Activated CD4-positive, alpha-beta T cell treated with anti-CD3 and anti-CD28 coated beads, Interleukin-2, amount 50 U/mL, for 24 hours (primary cell): ENCODE measurements at places on chromosomes 5 and 9.

DNA sequence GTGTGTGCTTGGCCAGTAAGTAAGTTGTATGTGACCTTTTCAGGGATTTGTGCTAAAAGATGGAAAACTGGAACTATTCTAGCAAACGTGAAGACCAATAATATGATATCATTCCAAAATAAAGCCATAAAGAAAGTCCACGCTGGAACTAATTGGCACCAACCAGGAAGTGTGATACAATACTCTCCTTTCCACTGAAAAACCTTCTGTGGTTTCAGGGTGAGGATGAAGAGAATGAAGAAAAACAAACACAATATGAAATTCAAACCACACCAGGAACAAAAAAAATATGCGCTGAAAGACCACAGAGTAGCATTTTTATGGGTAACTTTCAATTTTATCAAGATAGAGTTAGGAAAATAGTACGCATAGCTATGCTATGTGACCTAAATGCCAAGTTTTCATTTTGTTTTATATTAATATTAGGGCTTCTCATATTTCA lies 105.8 kb downstream of the EFNA5 start:
- DNase-seq, result no peak

- DNase-seq, result no peak
These were observed 511 bp upstream of the SPDL1 start for GRCh38 chr5:169583101-169583423.

GRCh38 chr9:121232251-121232650 lies 30.6 kb upstream of the RAB14 start:
- DNase-seq, result no peak

DNA sequence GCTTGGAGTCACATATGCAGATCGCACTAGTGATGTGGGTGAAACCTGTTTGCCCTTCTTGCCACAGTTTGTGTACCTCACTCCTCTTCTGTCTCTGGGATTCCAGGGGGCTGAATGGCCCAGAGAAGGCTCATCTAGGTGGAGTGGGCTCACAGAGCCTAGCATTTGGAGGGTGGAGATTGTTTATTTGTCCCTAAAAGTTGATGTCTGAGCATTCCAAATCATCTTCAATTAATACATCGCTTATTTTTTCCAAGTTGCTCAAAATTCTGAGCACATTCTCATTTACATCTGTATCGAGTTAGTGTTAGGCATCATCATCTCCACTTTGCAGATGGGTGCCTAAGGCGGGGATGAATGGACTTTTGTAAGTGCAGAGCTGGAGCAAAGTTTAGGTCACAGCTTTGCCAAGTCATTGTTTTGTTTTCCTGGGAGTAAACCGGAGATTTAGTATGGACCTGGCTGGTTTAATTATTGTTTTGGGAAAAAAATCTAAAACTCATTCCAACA lies 2.0 kb downstream of the ABL1 start:
- DNase-seq, result no peak

DNA sequence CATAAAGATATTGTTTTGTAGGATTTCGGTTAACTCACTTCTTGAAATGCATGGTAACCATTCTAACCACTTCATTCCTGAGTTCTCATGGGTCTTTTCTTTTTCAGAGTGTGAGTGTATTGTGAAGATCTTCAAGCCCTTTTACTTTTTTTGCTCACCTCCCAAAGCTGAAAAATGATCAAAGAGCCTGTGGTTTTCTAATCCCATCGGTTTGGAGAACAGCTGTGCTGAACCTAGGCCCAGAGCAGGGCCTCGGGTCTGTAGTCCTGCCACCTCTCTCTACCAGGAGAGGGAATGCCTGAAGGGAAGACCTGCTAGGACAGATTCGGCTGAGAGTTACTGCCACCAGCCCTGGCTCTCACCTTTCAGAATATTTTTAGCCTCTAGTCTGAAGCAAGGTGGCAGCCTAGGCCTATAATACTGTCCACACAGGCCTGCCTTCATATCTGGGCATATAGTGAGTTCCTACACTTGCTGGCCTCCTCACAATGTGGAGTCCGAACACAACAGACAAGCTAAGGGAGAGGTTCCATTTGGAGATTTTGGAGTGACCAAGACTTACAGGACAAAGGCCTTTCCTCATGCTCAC lies 13.8 kb downstream of the RGMB start:
- no peak for DNase-seq

DNA sequence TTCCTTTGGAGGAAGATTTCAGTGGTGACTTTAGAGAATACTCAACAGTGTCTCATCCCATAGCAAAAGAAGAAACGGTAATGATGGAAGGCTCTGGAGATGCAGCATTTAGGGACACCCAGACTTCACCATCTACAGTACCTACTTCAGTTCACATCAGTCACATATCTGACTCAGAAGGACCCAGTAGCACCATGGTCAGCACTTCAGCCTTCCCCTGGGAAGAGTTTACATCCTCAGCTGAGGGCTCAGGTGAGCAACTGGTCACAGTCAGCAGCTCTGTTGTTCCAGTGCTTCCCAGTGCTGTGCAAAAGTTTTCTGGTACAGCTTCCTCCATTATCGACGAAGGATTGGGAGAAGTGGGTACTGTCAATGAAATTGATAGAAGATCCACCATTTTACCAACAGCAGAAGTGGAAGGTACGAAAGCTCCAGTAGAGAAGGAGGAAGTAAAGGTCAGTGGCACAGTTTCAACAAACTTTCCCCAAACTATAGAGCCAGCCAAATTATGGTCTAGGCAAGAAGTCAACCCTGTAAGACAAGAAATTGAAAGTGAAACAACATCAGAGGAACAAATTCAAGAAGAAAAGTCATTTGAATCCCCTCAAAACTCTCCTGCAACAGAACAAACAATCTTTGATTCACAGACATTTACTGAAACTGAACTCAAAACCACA lies 67.4 kb downstream of the VCAN start:
- DNase-seq, result no peak

DNA sequence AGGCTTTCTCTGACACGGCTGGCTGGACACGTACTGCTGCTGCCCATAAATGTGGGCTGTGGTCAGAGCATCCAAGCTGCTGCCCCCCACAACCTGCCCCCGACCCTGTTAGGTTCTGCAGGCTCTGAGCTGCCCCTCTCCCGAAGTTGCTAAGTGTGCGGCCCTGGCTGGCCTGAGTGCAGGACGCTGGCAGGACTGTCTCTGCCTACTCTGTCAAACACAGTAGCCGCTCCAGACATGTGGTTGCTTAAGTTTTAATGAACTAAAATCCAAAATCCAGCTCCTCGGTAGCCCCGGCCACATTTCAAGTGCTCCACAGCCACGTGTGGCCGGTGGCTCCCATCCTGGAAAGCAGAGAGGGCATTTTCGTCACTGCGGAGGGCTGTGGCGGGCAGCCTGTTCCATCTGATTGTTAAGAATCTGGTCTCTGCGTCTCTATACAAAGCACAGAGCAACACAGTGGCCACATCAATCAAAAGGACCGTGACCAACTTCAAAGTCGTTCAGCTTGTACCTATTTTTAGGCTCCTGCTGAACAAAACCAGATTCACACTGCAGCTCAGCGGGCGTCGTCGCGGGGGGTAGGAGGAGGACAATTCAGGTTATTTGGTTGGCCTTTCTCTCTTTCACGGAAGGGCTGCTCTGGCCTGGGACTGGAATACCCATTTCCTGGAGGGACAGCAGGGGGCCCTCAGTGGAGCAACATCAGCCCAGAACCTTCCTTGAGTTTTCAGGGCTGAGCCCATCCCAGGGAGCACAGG lies 68.9 kb downstream of the PTCH1 start:
- DNase-seq, result no peak

DNA sequence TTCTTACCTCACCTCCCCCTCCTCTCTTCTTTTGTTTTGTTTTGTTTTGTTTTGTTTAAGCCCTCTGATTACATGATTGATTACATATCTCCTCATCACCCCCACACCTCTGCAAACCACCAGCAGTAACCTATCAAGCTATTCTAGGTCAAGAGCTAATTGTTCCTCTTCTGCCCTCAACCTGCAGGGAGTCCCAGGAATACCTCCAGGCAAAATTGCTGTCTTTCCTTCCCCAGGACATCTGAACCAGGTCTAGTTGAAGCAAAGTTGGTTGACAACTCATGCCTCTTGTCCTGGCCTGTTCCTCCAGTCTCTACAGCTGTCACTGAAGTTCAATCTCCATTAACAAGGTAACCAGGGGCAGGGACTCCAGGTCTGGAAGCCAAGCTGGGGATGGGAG lies 80.0 kb upstream of the PTGER4 start:
- no peak for DNase-seq

- no peak for DNase-seq
These were observed 355.3 kb downstream of the BNC2 start for GRCh38 chr9:16515207-16515606.
